ENCODE measurements at places on chromosomes 11 and 22. TPM values are rescaled to one million over a fixed set of nuclear protein-coding genes. Genes with fewer than 3 reads are reported as not detected.
A peak's percentile ranks its signal among the peaks of the same experiment; 100 is the strongest.

GRCh38 chr11:126115816-126116331 is 53.2 kb upstream of the CDON start:
- no peak for DNase-seq

CLCF1 gene
- total RNA-seq: 1.3 TPM

- no peak for DNase-seq
Observed at GRCh38 chr22:33921525-33922348, 1.5 kb upstream of the LARGE1 start.

GRCh38 chr11:23976426-23976825 is 520.4 kb upstream of the LUZP2 start:
- no peak for DNase-seq

DNA sequence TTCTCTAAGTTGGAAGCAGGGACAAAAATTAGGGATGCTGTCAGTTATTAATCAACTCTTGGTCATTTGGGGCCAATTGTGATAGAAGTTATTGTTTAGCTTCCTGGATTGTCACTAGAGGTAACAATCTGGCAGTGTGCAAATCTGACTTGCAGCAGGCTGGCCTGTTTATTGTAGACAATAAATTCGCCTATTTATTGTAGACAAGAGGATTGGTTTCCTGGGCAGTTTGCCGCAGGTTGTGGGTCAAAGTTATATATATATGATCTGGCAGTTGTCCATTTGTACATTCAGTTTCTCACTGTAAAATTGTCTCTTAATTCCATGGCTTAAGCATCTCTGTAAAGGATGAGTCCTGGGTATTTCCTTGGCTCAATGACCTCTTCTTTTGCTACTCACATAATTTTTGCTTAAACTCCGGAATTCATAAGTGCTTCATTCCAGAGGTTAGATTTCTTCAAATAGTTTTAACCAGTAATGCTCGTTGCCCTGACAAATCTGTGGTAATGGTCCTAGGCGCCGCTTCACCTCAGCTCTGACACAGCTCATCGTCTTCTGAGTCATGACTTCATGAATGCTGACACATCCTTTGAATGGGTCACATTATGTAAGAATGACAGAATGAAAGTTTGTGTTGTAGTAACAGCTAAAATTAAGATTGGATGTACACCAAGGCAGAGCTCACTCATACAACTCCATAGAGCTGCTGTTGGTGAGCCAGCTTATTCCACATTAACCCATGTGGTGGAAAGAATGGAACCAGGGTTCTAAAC is 7.8 kb upstream of the MMP3 start:
- DNase-seq: no peak

ACRV1 gene
- total RNA-seq: 0.21 TPM

EFCAB6 gene
- 0.36 TPM for total RNA-seq

DNA sequence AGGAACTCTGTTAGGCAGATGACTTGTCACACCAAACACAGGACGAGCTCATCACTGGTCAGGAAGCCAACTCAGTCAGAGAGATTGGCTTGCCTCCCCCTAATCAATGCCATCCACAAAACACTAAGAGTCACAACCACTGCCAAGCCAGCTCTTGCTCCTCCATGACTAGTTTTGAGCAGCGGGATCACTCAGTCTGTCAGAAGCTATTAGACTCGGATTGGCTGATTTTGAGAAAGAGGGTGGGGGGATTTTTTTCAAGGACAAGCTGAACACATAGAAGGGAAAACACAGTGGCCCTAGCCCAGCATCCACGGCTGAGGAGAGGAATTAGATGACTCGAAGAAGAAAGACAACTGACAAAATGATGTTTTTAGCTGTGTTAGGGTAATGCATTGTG is 55.9 kb downstream of the SEZ6L start:
- no peak for DNase-seq

- DNase-seq: no peak
Observed at GRCh38 chr11:117551761-117552343, 224.2 kb downstream of the CEP164 start.

DNA sequence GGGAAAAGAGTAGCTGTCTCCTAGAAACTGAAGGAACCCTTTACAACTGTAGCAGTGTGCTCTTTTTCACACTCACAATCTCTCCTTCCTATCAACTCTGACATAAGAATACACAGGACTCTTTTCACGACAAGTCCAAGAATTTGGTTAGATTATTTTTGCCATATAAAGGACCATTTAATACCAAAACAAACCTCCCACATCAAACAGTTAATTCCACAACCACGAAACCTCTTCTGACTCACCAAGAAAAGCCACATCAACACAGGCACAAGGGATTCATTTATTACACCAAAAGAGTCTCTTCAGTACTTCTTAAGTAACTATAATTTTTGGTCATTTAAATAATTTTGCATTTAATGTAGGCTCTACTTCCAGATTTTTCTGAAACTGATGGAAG is 222.6 kb upstream of the PITPNB start:
- DNase-seq: no peak

GRCh38 chr11:126090452-126090851 is 27.8 kb upstream of the CDON start:
- no peak for DNase-seq

TIMM10 gene
- total RNA-seq: 192 TPM

DNA sequence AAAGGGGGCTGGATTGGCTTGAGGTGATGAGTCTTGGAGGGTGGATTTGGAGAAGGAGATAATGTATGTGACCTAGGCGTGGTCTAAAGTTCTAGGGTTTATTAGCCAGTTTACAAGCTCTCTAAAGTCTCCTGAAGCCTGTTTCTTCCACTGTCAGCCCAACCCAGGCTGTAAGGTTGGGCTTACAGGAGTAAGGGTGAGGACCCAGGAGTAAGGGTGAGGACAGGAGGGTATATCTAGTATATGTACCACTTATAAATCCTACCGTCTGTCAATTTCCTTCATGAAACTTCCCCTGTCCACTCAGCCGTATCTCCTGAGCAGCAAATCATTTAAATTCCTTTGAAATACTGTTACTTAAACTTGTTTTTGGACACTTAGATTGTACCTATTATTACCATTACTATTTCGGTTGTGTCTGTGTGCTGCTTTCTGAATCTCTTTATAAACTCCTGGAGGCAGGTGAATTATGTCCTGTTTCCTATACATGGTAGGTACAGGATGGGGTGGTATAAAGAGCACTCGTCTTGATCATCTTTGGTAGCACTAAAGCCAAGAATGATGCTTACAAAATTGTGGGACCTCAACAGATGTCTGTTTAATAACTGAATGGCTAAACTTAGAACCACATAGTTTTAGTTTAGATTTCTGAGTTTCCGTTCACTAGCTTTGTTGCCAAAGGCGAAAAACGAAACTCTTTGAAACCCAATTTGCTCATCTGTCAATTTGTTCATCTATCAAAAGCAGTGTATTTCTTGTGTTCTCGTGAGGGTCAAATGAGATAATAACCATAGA is 192.0 kb downstream of the GRIK4 start:
- DNase-seq: peak; percentile 77

- DNase-seq: no peak
Observed at GRCh38 chr22:48948575-48949170, 879.0 kb downstream of the BRD1 start.

TRMT2A gene
- total RNA-seq: 94.6 TPM

POLD3 gene
- total RNA-seq: 39.2 TPM

- DNase-seq: no peak
Observed at GRCh38 chr11:121892863-121893262, 223.2 kb downstream of the BLID start.

TRPM5 gene
- not detected for total RNA-seq

GRCh38 chr11:122823564-122823963 is 14.7 kb upstream of the CRTAM start:
- DNase-seq: no peak

GRCh38 chr11:103546236-103546635 is 437.0 kb downstream of the DYNC2H1 start:
- no peak for DNase-seq

GRCh38 chr11:14058061-14058460 is 95.5 kb downstream of the SPON1 start:
- DNase-seq: no peak

FOLR3 gene
- total RNA-seq: not detected

GRCh38 chr22:43534916-43535315 is 123.1 kb downstream of the MPPED1 start:
- DNase-seq: no peak

CNGA4 gene
- not detected for total RNA-seq

DNA sequence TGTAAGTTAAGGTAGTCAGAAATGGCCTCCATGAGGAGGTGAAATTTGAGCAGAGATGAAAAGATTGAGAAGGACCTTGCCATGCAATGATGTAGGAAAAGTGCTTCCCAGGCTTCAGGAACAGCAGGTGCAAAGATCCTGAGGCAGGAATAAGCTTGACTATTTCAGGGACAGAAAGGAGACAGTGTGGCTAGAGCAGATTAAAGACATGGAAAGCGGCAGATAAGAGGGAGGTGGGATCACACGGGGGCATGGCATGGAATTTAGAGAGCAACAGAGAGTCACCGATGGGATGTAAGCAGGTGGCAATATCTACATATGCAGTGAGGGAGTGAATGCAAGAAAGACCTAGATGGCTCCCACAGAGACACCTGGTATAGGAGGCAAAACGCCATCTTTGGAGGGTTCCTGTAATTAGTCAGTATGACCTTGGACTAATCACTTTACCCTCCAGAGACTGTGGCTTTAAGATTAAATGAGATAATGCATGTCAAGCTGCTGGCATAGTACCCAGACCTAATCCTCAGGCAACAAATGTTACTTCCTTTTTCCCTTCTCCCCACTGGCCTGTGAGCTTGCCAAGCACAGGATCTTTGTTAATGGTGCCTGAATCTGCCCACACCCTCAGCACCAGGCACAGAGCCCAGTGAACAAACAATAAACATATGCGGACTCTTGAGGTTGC is 24.6 kb upstream of the ACER3 start:
- DNase-seq: no peak

RASGRP2 gene
- 9.0 TPM for total RNA-seq

AMBRA1 gene
- 34.3 TPM for total RNA-seq

GRCh38 chr11:121035780-121036179 is 11.9 kb downstream of the TBCEL start:
- peak; percentile 28 for DNase-seq

CASP12 gene
- total RNA-seq: not detected

GRCh38 chr11:34588023-34588422 is 32.9 kb upstream of the EHF start:
- DNase-seq: no peak

C11orf16 gene
- total RNA-seq: not detected

GRCh38 chr11:64173616-64174355 is 7.9 kb upstream of the MACROD1 start:
- DNase-seq: no peak

WT1 gene
- not detected for total RNA-seq

ADM gene
- total RNA-seq: 0.21 TPM

HTR3B gene
- total RNA-seq: not detected

DAGLA gene
- total RNA-seq: not detected

GRCh38 chr11:28231475-28231874 is 123.3 kb downstream of the METTL15 start:
- no peak for DNase-seq

DNA sequence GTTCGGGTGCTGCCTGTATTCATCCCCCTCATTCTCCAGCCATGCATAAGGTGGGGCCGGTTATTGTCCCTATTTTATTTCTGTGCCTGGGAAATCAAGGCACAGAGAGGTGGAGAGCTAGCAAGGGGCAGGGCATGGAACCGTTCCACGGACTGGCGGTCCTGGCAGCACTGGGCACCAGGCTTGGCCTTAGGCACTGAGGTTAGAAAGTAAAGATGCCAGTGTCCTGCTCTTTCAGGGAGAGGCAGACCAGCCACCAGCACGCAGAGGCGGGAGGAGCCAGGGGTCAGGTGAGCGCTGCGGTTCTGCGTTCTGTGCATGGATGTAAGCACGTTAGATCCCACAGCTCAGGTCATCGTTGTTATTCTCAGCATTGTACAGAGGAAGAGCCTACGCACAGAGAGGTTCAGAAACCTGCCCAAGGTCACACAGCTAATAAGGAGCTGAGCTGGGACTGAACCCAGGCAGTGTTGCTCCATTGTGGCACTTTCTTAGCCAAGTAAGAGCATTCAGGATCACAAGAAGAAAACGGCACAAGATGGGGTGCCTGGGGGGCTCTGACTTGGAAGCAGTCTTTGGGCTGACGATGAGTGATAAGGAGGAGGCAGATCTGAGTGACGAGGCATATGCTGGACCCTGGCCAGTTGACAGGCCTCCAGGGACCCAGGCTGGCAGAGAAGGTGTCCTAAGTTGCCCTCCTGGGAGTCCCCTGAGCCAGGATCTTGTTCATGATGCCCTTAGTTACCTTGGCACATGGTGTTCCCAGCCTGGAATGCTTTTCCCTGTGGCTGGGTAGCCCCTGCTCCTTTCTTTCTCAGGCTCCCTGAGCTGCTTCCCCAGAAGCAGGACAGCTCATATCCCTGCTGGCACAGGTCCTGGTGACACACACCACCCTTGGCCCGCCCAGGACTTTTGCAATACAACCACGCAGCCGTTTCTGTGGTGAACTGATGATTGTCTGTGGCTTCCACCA is 41.1 kb downstream of the OSBPL5 start:
- DNase-seq: no peak

DNA sequence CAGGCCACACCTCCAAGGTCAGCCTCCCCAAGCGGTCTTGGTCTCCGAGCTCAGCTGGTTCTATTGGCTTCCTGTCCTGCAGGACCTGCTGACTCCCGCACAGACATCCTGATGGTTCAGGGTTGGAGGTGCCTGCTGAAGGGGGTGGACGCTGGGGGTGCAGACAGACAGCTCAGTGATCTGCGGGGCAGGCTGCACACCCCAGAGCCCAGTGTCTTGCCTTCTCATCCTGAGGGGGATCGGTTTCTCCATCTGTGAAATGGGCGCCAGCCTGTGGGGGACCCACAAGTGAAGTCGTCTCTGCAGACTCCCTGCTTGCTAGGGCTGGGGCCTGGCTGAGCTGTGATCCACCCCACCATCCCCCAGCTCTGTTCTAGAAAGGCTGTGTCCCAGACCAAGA is 13.8 kb downstream of the FLRT1 start:
- DNase-seq: no peak

DNA sequence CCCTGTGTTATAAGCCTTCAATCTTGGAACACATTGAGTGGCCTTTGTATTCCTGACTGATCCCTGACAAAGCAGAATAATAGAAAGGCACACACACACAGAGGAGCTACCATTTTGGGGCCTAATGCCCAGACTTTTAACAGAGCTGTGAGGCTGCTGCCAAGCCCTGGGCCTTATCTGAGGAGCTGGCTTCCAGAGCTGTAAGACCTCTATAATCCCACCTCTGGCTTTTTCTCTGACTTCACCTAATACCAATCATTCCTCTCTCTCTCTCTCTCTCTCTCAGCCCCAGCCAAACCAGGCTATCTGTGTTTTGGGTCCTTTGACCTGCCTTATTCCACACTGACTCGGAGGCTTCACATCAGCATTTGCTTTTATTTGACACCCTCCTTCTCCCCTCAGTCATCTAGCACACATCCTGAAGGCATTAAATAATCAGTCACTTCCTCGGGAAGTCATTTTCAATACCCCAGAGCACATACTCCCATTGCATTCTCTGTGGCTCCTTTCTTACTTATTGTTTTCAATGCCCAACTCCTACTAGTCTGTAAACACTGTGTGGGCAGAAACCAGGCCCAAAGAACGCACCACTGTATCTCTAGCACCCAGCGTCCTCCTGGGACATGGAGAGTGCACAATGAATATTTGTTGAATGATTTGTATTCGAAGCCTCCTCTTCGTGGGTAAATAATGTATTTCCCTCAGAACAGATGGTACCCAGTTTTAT is 21.2 kb upstream of the TRIM44 start:
- no peak for DNase-seq

GRCh38 chr11:44304091-44305025 is 5.6 kb downstream of the ALX4 start:
- DNase-seq: no peak

Data from GM12878 (cell line).